ENCODE measurements at places on chromosomes 6 and 20.

- DNase-seq = peak; percentile 72
Observed at GRCh38 chr6:5968817-5969734, 37.6 kb downstream of the NRN1 start.

GRCh38 chr6:8420031-8420588 is 15.2 kb downstream of the SLC35B3 start:
- no peak for DNase-seq

GRCh38 chr20:23752019-23752418 is 1.3 kb upstream of the CST1 start:
- DNase-seq = no peak

DNA sequence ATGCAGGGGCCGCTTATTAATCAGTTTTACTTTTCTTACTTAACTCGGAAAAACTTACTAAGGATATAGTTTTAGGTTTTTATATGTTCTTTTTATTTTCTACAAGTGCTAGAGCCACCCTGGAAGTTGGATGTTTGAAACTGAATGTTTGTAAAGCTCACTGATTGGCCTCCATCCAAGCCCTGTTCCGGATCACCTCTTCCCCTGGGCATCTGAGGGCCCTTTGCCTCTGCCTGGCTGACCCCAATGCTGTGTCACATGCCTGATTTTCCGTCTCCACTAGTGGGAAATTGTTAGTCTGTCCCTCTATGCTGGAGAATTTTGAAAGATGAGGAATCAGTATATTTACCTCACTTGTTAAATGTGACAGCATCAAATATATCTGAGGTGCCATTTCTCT is 79.3 kb downstream of the SLC35F1 start:
- DNase-seq = no peak

GRCh38 chr6:168206186-168206585 is 113.4 kb downstream of the DACT2 start:
- DNase-seq = no peak

DNA sequence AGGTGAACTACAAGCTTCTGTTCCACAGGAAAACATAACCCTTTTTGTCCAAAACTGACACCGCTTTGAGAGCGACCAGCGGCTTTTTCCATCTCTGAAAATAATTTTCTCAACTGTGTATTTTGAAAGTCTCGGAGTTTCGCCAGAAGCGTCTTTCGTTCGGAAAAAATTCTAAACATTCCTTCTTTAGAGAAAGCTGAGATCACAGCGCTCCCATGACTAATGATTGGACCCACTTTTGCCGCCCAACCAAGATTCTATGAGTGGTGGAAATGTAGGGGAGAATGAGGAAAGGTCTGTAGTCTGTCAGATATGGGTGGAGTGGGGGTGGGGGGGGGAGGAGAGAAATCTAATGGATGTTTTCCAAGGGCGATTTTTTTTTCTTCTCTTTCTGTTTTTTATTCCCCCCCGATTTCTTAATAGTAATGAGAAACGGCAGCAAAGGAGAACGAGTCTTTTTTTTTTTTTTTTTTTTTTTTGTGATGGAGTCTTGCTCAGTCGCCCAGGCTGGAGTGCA is 189.3 kb downstream of the TRIM27 start:
- no peak for DNase-seq

DNA sequence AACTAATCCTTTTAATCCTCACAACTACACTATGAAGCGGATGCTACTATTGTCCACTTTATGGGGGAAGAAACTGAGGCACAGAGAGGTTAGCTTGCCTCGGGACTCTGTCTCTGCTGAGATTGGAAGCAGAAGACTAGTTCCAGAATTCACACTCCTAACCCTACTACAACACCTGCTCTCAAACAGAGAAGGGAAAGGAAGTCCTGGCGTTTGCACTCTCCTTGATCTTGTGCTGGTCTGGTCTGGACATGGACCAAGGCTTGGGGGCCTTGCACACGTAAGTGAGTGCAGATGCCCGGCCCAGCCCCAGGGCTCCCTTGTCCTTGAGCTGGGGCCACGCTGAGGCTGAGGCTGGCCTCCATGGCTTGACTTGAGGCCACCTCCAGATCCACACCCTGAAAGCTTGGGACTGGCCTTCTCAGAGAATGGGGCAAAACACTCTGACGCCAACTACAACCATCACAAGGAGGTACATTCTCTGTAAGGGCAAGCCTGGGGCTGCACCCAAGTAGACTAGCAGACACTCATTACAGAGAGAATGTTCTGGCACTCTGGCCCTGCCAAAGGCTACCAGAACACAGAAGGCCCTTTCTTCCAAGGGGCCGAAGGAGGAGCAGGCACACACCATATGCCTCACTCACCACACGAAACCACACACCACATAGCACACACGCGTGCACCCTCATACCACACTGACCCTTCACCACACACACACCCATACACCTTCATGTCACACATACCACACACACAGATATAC is 33.3 kb upstream of the EZR start:
- no peak for DNase-seq

DNA sequence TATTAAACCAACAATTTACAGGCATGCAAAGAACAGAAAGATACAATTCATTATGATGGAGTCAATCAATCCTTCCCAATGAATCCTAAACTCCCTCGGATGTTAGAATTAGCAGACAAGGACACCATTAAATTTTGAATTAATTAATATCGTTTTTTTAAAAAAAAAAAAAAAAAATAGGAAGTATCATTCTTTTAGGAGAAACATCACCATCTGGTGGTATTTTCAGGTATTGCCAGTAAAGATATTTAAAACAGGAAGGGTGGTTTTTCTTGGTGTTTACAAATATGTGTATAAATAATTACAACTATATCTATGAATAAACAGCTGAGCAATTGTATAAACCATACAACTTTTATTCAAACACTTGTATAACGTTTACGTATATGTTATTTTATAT is 564.4 kb downstream of the HAO1 start:
- peak; percentile 4 for DNase-seq

GRCh38 chr6:25706314-25707014 is 48.1 kb upstream of the SLC17A4 start:
- DNase-seq = peak; percentile 25

DNA sequence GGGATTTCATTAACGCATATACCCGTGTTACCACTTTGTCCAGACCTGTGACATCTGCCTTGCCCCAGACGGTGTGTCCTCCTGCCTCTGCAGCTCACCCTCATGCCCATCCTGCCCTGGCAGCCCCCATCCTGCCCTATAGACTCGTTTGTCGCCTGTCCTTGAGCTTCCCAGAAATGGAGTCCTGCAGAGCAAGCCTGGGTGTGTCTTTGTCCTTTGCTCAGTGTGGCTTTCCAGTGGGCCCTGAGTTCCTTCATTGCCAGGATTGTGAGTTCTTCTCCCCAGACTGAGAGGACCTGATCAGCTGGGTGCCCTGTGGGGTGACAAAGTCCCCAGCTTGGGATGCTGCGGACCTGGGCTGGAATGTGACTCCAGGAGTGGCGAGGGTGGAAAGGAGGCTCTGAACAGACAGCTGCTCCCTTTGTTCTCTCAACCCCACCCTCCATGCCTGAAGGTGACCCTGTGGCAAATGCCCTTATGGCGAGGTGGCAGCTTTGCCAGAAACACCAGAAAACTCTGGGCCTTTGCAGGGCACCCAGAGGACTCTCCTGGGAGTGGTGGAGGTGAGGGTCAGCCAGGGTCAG is 2.4 kb upstream of the CST3 start:
- no peak for DNase-seq

- DNase-seq = no peak
Observed at GRCh38 chr20:62133051-62133845, 9.9 kb downstream of the PSMA7 start.

GRCh38 chr20:36591281-36591680 is 14.3 kb upstream of the RAB5IF start:
- no peak for DNase-seq

- DNase-seq = peak; percentile 17
Observed at GRCh38 chr20:51800872-51801121, 1.5 kb downstream of the SALL4 start.

Data from EL (cell line).